ENCODE measurements at places on chromosomes 13 and 19.

DNA sequence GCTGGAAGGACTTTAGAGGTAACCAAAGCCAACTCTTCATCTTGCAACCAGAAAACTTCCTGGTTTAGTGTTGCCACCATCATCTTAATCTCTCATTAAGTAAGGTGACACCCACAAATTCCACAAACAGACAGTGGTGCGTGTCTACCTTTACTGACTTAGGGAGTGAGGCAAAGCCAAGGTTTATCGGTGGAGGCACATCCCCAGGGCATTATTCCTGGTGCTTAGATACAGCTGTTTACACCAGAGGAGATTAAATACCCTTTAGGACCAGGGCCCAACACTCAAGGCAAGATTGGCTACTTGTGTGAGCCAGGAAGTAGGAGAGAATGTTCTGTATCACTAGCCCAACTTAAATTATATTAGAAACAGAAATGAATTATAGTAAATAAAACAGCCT is 9.5 kb downstream of the STOML3 start:
- no peak for DNase-seq

- DNase-seq: no peak
These were observed 6.7 kb downstream of the ZNF317 start for GRCh38 chr19:9146882-9147281.

DNA sequence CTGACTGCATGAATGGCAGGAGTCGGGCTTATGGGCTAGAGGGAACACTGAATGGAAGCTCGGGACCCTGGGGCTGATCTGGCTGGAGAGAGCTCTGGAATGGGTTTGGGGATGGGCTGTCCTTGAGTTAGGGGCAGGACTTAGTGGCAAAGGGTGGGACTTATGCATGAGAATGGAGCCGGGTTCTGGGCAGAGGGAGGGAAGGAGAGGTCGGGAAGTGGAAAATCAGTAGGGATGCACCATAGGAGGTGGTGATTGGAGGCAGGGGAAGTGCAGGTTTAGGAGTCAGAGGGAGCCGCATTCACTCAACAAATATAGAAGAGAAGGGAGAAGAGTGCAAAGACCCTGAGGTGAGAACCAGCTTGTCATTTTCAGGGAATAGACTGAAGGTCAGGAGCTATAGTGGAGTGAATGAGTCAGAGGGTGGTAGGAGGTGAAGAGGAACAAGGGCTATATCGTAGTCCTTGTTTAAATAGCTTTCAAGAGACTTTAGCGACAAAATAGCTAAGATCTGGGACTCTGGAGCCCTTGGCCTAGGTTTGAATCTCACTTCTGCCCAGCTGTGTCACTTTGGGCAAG is 748 bp downstream of the RAB4B start:
- DNase-seq: no peak

DNA sequence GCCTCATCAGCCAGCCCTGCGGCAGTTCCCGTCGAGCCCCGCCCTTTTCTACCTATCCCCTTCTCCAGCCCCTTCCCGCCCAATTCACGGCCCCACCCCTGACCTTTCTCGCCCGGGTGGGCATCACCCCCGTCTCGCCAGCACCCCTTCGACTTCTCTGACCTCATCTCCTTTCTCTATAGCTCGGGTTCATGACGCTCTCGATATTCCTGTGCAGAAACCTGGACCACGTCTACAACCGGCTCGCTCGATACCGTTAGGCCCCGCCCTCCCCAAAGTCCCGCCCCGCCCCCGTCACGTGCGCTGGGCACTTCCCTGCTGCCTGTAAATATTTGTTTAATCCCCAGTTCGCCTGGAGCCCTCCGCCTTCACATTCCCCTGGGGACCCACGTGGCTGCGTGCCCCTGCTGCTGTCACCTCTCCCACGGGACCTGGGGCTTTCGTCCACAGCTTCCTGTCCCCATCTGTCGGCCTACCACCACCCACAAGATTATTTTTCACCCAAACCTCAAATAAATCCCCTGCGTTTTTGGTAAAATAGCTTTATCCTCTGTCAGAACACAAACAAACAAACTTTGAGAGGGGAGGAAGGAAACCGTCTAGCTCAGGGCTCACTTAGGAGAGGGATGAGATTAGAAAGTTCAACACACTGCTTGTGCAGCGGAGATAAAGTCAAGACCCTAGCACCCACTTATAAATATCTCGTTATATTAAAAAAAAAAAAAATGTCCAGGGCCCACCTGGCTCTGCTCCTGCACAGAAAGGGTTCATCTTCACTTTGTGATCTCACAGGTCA is 5.1 kb downstream of the CD37 start:
- no peak for DNase-seq

- DNase-seq: no peak
These were observed 70.9 kb downstream of the CDK8 start for GRCh38 chr13:26324867-26325266.

- DNase-seq: no peak
These were observed 72.5 kb downstream of the RYR1 start for GRCh38 chr19:38505958-38506357.

DNA sequence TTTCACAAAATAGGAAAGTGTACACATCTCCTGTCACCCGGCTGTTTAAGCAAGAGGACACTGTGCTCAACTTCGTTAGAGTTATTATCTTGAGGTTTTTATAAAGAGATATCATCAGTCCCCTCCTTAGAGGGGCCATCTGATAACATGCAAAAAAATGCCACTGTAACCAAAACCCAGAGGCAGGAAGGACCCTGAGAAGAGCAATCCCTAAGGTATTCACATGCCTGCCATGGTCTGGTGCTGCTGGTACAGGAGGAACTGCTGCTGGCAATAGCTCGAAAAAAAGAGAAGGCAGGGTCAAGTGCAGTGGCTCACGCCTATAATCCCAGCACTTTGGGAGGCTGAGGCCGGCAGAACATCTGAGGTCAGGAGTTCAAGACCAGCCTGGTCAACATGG is 12.8 kb upstream of the CEACAM3 start:
- no peak for DNase-seq

DNA sequence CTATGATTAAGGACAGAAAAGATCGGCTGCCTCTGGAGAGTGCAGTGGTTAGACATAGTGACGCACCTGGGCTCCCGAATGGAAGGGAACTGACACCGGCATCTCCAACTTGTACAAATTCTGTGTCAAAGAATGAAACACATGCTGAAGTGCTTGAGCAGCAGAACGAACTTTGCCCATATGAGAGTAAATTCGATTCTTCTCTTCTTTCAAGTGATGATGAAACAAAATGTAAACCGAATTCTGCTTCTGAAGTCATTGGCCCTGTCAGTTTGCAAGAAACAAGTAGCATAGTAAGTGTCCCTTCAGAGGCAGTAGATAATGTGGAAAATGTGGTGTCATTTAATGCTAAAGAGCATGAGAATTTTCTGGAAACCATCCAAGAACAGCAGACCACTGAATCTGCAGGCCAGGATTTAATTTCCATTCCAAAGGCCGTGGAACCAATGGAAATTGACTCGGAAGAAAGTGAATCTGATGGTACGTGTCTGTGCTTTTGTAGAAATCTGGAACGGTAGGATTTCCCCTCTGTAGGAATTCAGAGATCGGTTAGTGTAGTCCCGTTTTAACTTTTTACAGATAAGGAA is 16.9 kb downstream of the ERCC5 start:
- no peak for DNase-seq

GRCh38 chr13:41494202-41494601 is 36.9 kb downstream of the RGCC start:
- no peak for DNase-seq
